ENCODE measurements at places on chromosomes 2 and 18. TPM values are rescaled to one million over a fixed set of nuclear protein-coding genes. Genes with fewer than 3 reads are reported as not detected.

Gene FMNL2
- total RNA-seq = 28.0 TPM

Gene KLHL41
- total RNA-seq = 2.1 TPM

Gene CYTIP
- 0.82 TPM for total RNA-seq

Gene ABCG5
- total RNA-seq = not detected

Gene POMC
- total RNA-seq = 0.63 TPM

Gene SULT1C2
- total RNA-seq = 0.27 TPM

Gene OR6B3
- total RNA-seq = not detected
